ENCODE measurements at places on chromosomes 4 and X. TPM values are rescaled to one million over a fixed set of nuclear protein-coding genes. Genes with fewer than 3 reads are reported as not detected.

Gene C4orf51
- total RNA-seq: not detected

Gene ADH1A
- total RNA-seq: not detected

Gene EDA
- total RNA-seq: 0.65 TPM

Gene ADH7
- total RNA-seq: not detected

Gene TMSB15C
- 6.1 TPM for total RNA-seq

Gene GPAT3
- total RNA-seq: 23.4 TPM

Gene ANOS1
- 0.22 TPM for total RNA-seq

Gene MAGEA12
- total RNA-seq: not detected

Gene ADGRA3
- total RNA-seq: 12.9 TPM

Gene FGFBP2
- total RNA-seq: not detected

Gene RAB33A
- total RNA-seq: 0.44 TPM

Gene MMGT1
- total RNA-seq: 4.6 TPM

Gene OTUD5
- 23.8 TPM for total RNA-seq

Gene FGB
- total RNA-seq: not detected

Gene NPFFR2
- total RNA-seq: not detected

Gene MAGED4
- 38.9 TPM for total RNA-seq

Gene ADH1C
- total RNA-seq: not detected

Gene IQCM
- not detected for total RNA-seq

Gene HSD17B13
- total RNA-seq: under 0.01 TPM

Gene CHRNA9
- total RNA-seq: not detected

Gene TRIM60
- not detected for total RNA-seq

Gene WDR44
- total RNA-seq: 6.8 TPM

Gene ADAMTS3
- total RNA-seq: 0.40 TPM

Gene TBC1D1
- total RNA-seq: 107 TPM

Gene FHDC1
- 0.22 TPM for total RNA-seq

All from lung microvascular endothelial cell (primary cell).